ENCODE measurements at places on chromosomes 2 and 18.

DNA sequence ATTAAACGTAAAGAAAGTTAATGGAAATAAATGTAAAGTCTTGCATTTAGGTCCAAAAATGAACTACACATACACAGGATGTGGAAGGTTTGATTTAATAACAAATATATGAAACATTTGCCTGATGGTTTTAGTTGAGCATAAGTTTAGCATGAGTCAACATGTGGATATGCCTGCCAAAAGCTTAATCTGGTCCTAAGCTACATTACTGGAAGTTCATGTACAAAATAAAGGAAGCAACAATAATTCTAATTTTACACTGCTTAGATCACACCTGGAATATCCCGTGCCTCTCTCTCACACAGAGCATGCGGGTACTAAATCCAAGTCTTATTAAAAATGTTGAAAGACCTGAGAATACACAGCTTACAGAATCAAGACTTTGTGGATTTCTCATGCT is 276.5 kb upstream of the NRP2 start:
- DNase-seq: no peak

DNA sequence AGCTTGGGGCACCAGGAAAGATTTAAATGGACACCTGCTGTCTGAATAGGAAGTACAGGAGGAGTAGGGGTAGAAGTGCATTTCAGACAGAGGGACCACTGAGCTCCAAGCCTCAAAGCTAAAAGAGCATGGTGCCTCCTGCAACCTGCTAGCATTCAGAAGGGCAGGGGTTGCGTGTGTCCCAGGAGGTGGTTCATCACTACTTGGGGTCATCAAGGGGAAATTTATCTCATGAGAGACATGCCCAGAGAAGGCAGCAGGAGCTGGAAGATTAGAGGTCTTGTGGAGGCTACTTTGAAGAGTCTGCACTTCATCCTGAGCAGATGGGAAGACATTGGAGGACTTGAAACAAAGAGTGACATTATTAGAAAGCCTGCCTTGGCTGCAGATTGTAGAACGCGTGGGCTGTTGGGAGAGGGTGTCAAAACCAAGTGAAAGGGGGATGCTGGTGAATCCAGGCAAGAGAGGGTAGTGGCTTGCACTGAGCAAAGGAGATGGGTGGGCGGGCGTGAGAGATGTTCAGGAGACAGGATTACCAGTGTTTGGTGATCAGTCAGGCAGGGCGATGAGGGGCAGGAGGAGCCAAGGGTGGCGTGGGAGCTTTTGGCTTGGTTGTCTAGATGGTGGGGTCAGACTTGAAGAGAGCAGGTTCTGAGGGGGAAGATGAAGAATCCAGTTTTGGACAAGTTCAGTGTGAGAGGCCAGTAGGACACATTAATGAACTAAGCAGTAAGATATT is 154.0 kb downstream of the DYSF start:
- DNase-seq: peak; percentile 10

- DNase-seq: no peak
Observed at GRCh38 chr2:120646994-120647393, 88.7 kb upstream of the GLI2 start.

DNA sequence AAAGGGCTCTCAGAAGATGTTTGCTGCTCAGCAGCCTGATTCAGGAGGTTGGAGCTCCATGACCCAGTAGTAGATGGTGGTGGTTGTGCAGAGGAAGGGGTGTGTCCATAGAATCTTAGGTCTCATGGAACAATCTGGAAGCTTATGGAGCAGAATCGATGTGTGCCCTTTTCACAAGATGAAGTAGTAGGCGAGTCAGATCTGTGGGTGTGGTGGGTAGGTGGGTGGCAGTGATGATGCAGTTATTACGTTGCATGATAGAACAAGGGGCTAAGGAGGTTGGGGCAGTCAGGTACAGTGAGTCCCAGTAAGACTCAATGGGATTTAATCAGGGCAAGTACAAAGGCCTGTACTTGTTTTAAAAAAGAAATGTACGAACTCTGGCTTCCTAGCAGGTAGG is 9.1 kb downstream of the TET3 start:
- no peak for DNase-seq

GRCh38 chr2:98485453-98485755 is 40.7 kb downstream of the INPP4A start:
- no peak for DNase-seq
